ENCODE measurements at places on chromosomes 4 and X.

- DNase-seq, result no peak
Measured at GRCh38 chr4:152364883-152365282, 171.0 kb downstream of the FBXW7 start.

GRCh38 chr4:68463796-68464195 is 16.5 kb downstream of the TMPRSS11E start:
- no peak for DNase-seq

DNA sequence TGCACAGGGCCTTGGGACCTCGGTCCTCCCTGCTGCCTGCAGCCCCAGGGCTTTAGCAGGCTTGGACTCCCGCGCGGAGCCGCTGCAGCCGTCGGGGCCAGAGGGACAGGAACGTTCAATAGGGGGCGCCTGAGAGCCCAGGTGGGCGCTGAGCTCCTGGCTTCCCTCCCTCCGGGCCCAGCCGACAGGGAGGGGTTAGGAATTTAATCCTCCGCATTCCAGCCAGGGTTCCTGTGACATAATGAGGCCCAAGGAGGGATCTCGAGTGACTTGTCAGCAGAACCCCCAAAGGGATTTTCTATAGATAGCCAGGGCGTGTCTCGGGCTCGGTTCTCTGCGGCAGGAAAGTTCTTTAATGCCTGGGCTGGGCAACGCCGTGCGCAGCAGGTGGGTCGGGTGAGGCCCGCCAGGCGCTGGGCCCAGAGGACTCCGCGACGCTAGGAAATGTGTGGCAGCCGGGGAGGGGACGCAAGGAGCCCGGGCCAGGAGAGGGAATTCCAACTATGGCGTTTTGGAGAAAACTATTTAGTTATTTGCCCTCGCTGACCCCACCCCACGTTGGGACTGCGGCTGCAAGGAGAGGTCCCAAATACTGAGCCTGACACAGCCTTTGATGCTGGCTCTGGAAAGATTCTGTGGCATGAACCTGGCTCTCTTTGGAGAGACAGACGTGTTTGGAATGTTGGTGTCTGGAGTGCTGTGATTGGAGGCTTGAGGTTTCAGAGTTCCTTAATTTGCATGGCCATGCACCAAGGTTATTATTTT is 285.2 kb upstream of the GATB start:
- DNase-seq, result no peak

- DNase-seq, result no peak
Measured at GRCh38 chr4:60857130-60857753, 342.9 kb upstream of the ADGRL3 start.

DNA sequence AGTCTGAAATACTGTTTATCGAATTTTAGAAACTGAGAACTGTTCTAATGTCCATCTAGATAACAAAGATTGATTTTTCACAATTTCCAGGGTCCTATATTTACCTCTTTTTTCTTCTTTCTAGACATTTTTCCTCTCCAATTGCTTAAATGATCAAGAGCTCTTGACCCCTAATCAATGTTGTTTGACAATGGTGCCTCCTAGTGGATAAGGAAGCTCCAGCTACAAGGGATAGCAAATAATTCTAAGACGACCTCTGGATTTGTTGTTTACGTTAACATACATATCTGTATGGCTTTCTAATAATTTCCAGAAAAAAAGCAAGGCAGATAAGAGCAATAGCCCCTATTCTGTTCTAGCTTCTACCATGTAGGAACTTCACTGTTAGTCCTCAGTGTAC is 35.8 kb downstream of the GPR82 start:
- DNase-seq, result no peak

DNA sequence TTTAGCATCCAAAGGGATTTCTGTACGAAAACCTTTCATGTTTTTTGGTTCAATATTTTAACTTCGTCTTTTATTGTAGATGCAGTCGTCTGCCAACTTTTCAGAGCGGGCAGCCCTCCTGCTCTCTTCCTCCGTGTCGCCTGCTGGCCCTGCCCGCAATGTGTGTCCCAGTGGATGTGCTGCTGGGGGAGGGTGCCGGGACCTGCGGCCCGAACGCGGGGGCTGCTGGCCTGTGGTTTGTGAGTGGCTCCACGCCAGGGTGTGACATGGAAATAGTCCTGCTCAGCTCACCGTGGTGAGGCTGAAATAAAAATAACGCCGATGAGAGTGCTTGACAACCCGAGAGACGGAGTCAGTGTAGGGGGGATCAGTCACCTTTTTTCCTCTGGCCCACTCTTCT is 59.7 kb upstream of the GRPEL1 start:
- no peak for DNase-seq

GRCh38 chr4:70927502-70928137 is 25.5 kb downstream of the MOB1B start:
- no peak for DNase-seq

DNA sequence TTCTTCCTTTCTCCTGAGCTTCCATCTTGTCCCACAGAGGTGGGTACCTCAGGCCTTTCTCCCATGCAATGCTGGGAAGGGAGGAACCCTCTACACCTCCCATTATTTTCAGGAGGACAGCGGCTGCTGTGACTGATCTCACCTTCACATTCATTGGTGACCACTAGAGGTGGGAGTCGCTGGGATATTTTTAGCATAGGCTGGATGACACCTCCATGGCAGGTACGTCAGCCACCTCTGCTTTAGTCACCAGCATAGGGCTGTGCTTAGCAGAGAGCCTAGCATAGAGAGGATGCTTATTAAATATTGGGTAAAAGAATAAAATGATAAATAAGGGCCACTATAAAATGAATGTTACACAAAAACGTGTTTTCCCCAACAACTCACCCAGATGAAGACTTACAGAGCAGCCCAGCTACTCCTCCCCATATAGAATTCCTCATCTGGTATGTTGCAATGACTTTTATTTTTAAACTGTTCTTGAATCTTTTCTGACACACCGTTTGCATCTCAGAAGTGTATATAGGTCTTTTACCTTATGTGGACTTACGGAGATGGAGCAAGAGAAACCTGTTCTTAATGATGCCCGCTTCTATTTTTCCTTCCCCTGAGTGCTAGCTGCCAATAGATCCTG is 60.9 kb upstream of the SORBS2 start:
- no peak for DNase-seq

- DNase-seq, result no peak
Measured at GRCh38 chrX:134469486-134469885, 9.5 kb downstream of the HPRT1 start.

DNA sequence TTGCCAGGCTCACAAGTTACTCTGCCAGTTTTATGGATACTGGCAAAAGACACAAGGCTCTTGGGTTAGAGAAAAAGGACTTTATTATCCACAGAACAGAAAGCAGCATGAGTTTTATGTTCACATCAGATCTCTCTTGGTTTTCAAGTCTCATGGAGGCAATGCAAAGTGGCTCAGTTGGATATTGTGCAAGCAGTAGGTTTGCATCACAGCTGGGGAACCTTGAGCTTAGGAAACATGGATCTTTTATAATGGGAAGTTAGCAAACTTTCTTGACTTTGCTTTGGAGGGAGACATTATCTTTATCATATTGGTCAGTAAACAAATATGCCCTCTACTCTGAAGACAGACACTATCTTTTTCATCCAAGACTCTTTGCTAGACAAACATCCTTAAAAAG is 109.2 kb upstream of the GRPR start:
- DNase-seq, result no peak

DNA sequence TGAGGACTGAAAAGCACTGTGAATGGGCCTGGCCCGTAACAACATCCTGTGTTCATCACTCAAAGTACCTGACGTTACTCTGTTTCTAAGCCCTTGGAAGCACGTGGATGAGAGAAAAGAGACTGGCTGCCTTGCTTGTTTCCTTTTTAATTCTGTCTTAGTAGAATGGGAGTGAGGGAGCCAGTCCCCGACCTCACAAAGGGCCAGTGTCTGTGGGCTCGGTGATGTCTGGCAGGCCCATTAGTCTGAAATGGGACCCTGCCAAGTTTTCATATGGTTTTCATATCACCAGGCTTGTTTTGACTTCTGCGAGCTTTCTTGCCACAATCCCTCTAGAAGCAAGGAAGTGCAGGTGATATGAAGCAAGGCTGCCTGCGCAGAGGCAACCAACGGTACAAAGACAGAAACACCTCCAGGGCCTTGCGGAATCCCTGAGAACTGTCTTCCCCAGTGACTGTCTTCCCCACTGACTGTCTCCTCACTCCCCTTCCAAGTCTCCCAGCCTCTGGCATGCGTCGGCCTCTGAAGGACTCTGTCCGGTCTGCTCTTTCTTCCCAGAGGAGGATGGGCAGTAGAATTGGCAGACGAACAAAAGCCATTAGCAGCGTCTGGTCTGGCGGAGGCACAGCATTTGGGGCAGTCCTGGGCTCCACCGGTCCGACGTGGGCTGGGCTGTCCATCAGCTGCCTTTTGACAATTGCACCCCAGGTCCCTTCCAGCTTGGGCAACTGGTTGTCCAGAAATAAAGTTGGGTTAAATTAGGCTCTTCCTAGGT is 20.2 kb upstream of the RASL11B start:
- DNase-seq, result no peak

- DNase-seq, result no peak
Measured at GRCh38 chrX:145393702-145394235, 146.5 kb downstream of the SPANXN1 start.

DNA sequence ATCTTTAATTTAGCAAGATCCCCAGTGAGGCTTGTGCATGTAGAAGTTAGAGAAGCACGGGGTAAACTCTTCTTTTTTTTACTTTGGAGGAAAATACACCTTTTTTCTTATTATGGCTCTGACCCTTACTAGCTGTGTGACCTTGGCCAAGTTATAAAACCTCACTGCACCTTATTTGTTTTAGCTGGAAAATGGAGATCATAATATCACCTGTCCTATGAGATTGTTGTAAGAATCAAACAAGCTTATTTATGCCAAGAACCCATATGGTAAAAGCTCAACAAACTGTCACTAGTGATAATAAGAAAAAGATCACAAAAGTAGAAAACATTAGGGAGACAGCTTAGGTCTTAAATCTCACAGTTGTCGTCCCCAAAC is 126.6 kb downstream of the PTTG2 start:
- DNase-seq, result no peak

- DNase-seq, result no peak
Measured at GRCh38 chr4:102678695-102679335, 82.0 kb downstream of the MANBA start.

GRCh38 chr4:3070709-3071500 is 3.4 kb downstream of the HTT-AS start:
- no peak for DNase-seq

DNA sequence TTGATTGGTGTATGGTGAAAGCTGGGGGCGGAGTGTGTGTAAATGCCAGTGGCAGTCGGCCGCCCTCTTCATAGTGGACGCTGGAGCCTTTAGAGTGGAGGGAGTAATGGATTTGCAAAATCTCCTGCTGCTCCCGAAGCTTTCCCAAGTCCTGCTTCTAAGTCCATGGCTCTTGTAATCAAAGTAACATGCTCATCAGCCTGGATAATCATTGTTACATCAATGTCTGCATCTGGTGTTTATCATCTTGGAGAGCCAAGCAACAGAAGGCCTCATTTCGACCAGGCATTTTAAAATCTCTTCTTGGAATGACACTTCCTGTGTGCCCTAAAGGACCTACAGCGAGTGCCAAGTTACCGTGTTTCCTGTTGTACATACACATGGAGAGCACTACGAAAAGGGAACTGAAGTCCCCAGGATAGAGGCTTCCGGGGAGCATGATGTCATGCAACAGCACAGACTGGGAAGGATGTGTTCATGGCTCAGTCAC is 32.2 kb downstream of the UNC5C start:
- DNase-seq, result no peak

DNA sequence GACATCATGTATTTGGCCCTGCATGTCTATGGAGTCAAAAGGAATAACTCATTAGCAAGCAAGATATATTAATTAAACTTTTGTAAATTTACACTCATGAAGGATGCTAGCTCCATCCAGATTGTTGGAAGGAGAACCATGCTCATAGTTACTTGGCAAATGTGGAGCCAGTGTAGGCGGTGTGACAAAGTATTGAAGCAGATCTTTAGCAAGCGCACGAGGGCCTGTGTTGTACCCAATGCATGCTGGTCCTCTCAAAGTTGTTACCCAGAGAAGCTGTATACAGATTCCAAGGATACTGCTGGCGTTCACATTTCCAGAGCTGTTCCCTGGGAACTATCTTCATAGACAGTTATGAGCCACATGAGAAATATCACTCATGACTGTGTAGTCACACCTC is 196.4 kb upstream of the MBNL3 start:
- DNase-seq, result no peak

DNA sequence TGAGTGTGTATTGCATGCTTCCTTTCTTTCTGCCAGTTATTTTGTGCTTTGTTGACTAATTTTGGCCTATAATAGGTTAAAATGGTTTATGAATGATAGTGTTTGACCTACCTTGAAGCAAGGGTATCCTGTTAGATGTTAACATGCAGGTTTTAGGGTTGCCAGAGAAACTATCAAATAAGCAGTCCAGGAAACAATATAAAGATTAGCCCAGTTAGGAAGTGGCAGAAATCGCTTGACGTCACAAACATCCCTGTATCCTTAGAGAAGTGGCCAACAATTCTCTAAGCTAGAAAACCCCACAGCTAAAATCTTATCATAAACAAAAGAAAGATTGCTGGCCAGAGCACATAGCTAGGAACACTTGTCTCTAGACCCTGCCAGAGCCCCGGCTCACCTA is 3.8 kb downstream of the NAP1L5 start:
- DNase-seq, result no peak

- no peak for DNase-seq
Measured at GRCh38 chrX:63350465-63350877, 661 bp downstream of the SPIN4 start.
